ENCODE measurements at places on chromosomes 3 and 15. TPM values are rescaled to one million over a fixed set of nuclear protein-coding genes. Genes with fewer than 3 reads are reported as not detected.

GRCh38 chr3:40873934-40874699, 325.2 kb upstream of the CTNNB1 start:
- DNase-seq, result no peak
- no peaks in the 10 kb centered on the region for H3K27me3 ChIP-seq
- no peaks in the 10 kb centered on the region for H3K36me3 ChIP-seq
- peaks cover 18% of the 10 kb centered on the region for H3K4me1 ChIP-seq
- no peak overlapping the region for H3K27ac ChIP-seq

DNA sequence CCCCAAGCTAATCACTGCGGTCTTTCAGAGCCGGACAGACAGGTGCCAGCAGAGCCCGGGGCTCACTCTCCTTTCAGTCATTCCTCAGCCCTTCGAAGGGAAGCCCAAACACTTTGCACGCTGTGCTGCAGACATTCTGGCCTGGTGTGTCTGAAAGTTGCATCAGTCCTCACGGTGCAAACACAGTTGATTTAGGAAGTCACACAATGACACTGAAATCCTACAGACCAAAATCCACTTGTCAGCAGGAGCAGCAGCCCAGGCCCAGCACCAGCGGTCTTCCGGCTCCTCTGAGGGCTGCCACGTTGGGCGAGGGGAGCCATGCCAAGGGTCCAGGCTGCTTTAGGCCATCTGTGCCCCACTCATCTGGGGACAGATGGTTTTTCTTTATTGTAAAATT, 61.6 kb downstream of the RGMA start:
- no peaks in the 10 kb centered on the region for H3K27me3 ChIP-seq
- H3K4me3 ChIP-seq, result no peak overlapping the region
- no peak overlapping the region for H3K27ac ChIP-seq
- DNase-seq, result no peak

GRCh38 chr3:168025076-168025475, 70.6 kb downstream of the GOLIM4 start:
- no peaks in the 10 kb centered on the region for H3K4me1 ChIP-seq
- no peak overlapping the region for H3K27ac ChIP-seq
- H3K36me3 ChIP-seq, result peaks cover 38% of the 10 kb centered on the region
- DNase-seq, result no peak
- H3K4me3 ChIP-seq, result no peak overlapping the region
- H3K27me3 ChIP-seq, result no peaks in the 10 kb centered on the region

The ABCC5 gene
- 8.2 TPM for total RNA-seq

The SGO1 gene
- total RNA-seq, result 0.19 TPM

All from pancreas (tissue), 10 donors.